ENCODE measurements at places on chromosomes 4 and X.

DNA sequence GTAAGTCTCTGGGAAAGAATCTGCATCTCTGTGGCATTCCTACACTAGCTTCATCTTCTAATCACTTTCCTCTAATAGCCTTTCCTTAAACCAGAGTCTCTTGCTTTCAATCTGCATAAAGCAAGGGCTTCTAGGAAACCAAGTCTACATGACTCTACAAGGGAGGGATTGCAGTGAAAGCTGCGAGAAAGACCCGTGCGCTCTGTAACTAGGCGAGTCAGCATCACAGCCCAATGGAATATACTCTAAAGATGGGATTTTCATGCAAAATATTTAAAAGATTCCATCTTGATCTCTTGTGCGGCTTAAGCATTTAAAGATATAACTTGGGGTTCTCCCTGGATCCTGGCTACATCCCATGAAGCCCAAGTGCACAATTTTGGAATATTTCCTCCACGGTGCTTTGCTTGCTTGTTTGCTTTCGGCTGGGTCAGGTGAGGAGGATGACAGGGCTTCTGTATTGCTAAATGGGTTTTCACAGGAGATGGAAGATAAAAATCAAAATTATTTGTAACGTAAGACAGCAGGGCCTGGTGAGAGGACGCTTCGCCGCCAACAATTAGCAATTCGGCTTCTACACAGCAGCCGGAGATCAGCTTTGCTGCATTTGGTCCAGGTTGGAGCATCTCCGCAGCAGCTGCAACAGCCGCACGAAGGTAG lies 687 bp upstream of the GRIA2 start:
- H3K36me3 ChIP-seq: no peaks in the 10 kb centered on the region
- no peak overlapping the region for H3K27ac ChIP-seq
- H3K27me3 ChIP-seq: peaks cover 36% of the 10 kb centered on the region
- no peak overlapping the region for H3K4me3 ChIP-seq
- no peak for DNase-seq

GRCh38 chr4:89894649-89895550 lies at the start of gene MMRN1:
MMRN1 (plus strand) TSS chr4:89894854; CDS start chr4:89894972, 118 bp downstream.
- no peak for DNase-seq
- H3K36me3 ChIP-seq: no peaks in the 10 kb centered on the region
- peaks cover 3% of the 10 kb centered on the region for H3K4me1 ChIP-seq
- no peak within 1 kb of the TSS for H3K27ac ChIP-seq

GRCh38 chr4:186203406-186203805 lies 12.0 kb downstream of the CYP4V2 start:
- no peak overlapping the region for H3K27ac ChIP-seq
- H3K4me3 ChIP-seq: no peak overlapping the region
- peaks cover 2% of the 10 kb centered on the region for H3K27me3 ChIP-seq
- peaks cover 5% of the 10 kb centered on the region for H3K4me1 ChIP-seq
- H3K36me3 ChIP-seq: no peaks in the 10 kb centered on the region

DNA sequence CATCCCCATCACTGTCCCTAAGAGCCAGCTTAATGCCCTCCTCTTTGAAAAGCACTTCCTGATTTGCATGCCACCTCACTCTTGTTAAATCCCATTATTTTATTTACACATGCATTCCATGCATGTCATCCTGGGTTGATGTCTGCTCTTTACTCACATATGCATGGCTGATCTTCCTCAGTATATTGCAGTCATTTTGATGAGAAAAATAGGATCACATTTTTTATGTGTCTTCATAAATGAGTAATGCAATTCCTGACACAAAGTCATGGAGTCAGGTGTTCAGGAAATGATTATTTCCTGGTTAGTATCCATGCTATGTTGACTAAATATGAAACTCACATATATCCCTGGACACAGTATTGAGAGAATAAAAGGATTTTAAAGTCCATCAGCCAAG lies 204.7 kb downstream of the SLIT2 start:
- no peaks in the 10 kb centered on the region for H3K36me3 ChIP-seq
- H3K27me3 ChIP-seq: no peaks in the 10 kb centered on the region
- no peak for DNase-seq

DNA sequence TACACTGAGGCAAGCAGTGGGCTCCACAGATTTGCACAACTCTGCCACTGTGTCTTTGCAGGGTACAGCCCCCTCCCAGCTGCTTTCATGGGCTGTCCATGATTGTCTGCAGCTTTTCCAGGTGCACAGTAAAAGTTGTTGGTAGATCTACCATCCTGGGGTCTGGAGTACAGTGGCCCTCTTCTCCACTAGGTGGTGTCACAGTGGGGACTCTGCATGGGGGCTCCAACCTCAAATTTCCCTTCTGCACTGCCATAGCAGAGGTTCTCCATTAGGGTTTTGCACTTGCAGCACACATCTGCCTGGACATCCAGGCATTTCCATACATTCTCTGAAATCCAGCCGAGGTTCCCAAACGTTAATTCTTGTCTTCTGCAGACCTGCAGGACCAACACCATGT lies 1002.3 kb downstream of the FAM133A start:
- no peaks in the 10 kb centered on the region for H3K27me3 ChIP-seq
- no peaks in the 10 kb centered on the region for H3K36me3 ChIP-seq
- no peaks in the 10 kb centered on the region for H3K4me1 ChIP-seq
- no peak for DNase-seq
- H3K4me3 ChIP-seq: no peak overlapping the region

GRCh38 chr4:13159041-13159620 lies 325.0 kb downstream of the RAB28 start:
- no peaks in the 10 kb centered on the region for H3K36me3 ChIP-seq
- no peak overlapping the region for H3K4me3 ChIP-seq
- H3K27me3 ChIP-seq: no peaks in the 10 kb centered on the region
- no peak overlapping the region for H3K27ac ChIP-seq
- H3K4me1 ChIP-seq: no peaks in the 10 kb centered on the region
- DNase-seq: no peak

- no peaks in the 10 kb centered on the region for H3K36me3 ChIP-seq
- H3K27me3 ChIP-seq: peaks cover 3% of the 10 kb centered on the region
- no peak overlapping the region for H3K4me3 ChIP-seq
- H3K4me1 ChIP-seq: no peaks in the 10 kb centered on the region
Observed at GRCh38 chr4:17665852-17666251, 51.4 kb downstream of the MED28 start.

- H3K27ac ChIP-seq: no peak overlapping the region
- no peaks in the 10 kb centered on the region for H3K27me3 ChIP-seq
- H3K4me3 ChIP-seq: no peak overlapping the region
- H3K36me3 ChIP-seq: no peaks in the 10 kb centered on the region
Observed at GRCh38 chr4:13032936-13033335, 451.2 kb downstream of the RAB28 start.

- no peak overlapping the region for H3K27ac ChIP-seq
- peak; percentile 49 for DNase-seq
- no peak overlapping the region for H3K4me3 ChIP-seq
- no peaks in the 10 kb centered on the region for H3K4me1 ChIP-seq
- H3K27me3 ChIP-seq: no peaks in the 10 kb centered on the region
Observed at GRCh38 chr4:9898596-9899305, 117.3 kb downstream of the DRD5 start.

DNA sequence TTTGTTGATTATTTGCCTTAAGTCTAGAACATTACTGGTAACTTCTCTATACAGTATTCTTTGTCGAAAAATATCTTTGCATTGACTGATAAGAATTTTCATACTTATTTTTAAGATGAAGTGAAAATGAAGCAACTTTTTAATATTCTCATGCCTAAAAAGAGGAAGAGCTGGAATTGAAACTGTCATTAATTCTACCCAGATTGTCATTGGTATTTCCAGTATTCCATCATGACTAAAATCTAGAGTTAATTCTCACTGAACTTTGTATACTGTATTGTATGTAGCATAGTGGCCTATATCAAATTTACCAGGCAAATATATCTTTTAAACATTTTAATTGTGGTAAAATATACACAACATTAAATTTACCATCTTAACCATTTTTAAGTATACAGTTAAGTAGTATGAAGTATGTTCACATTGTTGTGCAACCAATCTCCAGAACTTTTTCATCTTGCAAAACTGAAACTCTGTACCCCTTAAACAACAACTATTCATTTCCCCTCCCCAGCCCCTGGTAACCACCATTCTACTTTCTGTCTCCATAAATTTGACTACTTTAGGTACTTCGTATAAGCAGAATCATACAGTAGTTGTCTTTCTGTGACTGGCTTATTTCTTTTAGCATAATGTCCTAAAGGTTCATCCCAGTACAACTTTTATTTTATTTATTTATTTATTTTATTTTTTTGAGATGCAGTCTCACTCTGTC lies 24.3 kb upstream of the ZNF41 start:
- H3K27ac ChIP-seq: no peak overlapping the region
- DNase-seq: no peak
- no peak overlapping the region for H3K4me3 ChIP-seq
- no peaks in the 10 kb centered on the region for H3K36me3 ChIP-seq

DNA sequence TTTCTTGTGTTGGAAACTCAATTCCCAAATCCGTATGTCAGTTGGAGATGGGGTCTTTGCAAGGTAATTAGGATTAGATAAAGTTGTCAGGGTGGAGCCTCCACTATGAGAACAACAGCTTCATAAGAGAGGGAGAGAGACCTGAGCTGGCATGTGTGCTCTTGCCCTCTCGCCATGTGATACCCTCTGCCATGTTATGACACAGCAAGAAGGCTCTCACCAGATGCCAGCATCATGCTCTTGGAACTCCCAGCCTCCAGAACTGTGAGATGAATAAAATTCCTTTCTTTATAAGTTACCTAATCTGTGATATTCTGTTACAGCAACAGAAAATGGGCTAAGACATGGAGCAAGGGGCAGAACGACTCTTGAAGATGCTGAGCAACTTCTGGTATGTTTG lies 201.9 kb upstream of the BOD1L1 start:
- no peaks in the 10 kb centered on the region for H3K4me1 ChIP-seq
- no peaks in the 10 kb centered on the region for H3K27me3 ChIP-seq
- no peak for DNase-seq
- H3K4me3 ChIP-seq: no peak overlapping the region
- H3K27ac ChIP-seq: no peak overlapping the region

GRCh38 chr4:10129196-10130177 lies 12.9 kb upstream of the WDR1 start:
- no peaks in the 10 kb centered on the region for H3K36me3 ChIP-seq
- no peak for DNase-seq
- H3K27me3 ChIP-seq: peaks cover 12% of the 10 kb centered on the region

DNA sequence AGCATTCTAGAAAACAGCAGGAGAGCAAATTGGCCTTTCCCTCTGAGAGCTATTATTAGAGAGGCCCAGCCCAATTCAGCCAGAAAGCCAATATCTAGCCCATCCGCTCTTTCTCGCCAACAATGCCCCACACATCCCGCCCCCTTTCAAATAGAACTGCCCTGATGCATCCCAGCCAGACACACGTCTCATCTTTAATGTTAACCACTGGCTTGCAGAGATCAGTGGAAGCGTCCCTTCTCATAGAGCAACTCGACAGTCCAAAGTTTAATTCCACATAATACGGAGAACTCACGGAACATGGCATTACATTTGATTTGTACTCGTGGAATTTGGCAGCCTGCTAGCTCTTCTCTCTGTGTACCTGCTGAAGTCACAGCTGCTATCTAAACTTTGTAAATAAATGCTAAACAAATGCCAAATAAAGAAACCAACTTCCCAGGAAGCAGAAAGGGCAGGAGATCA lies 304.4 kb downstream of the DHX15 start:
- H3K27me3 ChIP-seq: no peaks in the 10 kb centered on the region
- H3K27ac ChIP-seq: no peak overlapping the region
- no peak for DNase-seq
- H3K4me3 ChIP-seq: no peak overlapping the region
- H3K36me3 ChIP-seq: no peaks in the 10 kb centered on the region
- H3K4me1 ChIP-seq: no peaks in the 10 kb centered on the region

- H3K27me3 ChIP-seq: no peaks in the 10 kb centered on the region
- DNase-seq: no peak
- no peak overlapping the region for H3K4me3 ChIP-seq
- no peaks in the 10 kb centered on the region for H3K4me1 ChIP-seq
Observed at GRCh38 chr4:141599853-141600252, 36.5 kb upstream of the IL15 start.

DNA sequence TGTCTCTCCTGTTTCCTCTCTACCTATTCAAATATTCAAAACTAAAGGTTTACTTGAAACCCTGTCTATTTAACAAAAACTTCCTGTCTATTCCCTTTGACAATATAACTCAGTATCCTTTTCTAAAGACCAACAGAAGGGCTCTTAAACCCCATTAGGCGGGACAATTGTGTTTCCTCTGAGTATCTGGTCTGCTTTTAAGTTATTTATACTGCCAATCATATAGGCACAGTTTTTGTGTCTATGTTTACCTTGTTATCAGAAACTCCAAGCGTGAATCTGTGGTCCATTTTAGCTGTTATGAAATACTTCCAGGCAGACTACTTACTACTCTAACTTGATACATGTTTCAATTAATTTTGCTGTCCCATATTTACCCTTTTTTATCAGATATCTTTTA lies 350.0 kb upstream of the CTSO start:
- H3K4me3 ChIP-seq: no peak overlapping the region
- no peak overlapping the region for H3K27ac ChIP-seq
- no peak for DNase-seq
- no peaks in the 10 kb centered on the region for H3K36me3 ChIP-seq
- H3K27me3 ChIP-seq: no peaks in the 10 kb centered on the region
